Uterus (tissue), 4 donors: ENCODE measurements at places on chromosomes 6 and 20. TPM values are rescaled to one million over a fixed set of nuclear protein-coding genes. Genes with fewer than 3 reads are reported as not detected.
A peak's percentile ranks its signal among the peaks of the same experiment; 100 is the strongest.

- peak; percentile 24 for DNase-seq
Measured at GRCh38 chr6:81172056-81172740, 580.3 kb downstream of the TENT5A start.

The EPPIN gene
- total RNA-seq: not detected

DNA sequence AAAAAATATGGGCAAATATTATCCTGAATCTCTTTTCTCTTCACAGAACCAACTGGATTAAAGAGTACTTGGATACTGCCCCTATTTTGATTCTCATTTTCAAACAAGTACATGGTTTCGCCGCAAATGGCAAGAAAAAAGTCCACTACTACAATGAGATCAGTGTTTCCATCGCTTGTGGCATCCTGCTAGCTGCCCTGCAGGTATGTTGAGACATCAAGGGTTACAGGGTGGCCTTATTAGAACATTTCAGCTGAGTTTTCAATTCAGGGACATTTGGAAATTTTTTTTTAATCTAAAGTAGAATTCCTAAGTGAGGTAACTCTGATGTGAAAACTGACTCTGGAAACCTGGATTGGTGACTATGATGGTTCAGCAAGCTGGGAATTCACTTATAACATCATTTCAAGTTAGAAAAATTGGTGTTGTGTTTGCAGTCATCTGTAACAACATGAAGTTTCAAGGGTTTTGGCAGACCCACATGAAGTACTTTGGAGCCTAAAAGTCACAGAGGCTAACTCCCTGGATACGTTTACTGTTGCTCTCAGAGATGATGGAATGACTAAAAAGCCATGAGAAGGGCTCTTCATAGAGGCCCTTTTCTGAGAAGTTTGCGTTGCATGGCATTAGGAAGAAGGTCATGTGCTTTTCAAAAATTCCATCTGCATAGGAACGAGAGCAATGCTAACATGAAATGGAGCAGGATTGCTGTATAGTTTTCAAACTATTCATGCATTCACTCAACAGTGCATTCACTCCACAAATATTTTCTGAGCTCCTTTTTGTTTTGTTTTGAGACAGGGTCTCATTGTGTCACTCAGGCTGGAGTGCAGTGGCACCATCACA is 25.5 kb downstream of the IYD start:
- DNase-seq: no peak

DNA sequence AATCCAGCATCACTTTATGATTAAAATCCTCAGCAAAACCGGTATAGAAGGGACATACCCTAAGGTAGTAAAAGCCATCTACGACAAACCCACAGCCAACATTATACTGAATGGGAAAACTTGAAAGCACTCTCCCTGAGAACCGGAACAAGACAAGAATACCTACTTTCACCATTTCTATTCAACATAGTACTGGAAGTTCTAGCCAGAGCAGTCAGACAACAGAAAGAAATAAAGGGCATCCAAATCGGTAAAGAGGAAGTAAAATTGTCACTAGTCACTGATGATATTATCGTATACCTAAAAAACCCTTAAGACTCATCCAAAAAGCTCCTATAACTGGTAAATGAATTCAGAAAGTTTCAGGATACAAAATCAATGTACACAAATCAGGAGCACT is 33.3 kb downstream of the BLOC1S5 start:
- no peak for DNase-seq

DNA sequence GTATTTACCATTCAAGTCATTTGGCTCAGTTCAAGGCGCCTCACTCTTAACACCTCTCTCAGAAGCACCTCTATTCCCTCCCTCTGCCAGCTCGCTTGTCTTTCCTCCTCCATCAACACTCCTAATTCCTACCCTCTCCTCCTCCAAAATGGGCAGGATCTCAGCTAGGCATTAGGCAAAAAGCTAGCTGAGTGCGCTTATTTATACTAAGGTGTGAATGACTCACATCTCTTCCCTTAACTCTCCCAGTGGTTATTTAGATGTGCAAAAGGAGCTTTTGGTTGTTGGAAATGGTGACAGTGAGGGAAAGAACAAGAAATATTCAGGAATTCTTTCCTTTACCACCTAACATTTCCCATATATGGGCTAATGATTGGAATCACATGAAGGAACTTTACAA is 29.1 kb downstream of the PACSIN1 start:
- no peak for DNase-seq

- DNase-seq: no peak
Measured at GRCh38 chr20:48772183-48772976, 55.4 kb downstream of the PREX1 start.

The TFAP2C gene
- total RNA-seq: 1.1 TPM

DNA sequence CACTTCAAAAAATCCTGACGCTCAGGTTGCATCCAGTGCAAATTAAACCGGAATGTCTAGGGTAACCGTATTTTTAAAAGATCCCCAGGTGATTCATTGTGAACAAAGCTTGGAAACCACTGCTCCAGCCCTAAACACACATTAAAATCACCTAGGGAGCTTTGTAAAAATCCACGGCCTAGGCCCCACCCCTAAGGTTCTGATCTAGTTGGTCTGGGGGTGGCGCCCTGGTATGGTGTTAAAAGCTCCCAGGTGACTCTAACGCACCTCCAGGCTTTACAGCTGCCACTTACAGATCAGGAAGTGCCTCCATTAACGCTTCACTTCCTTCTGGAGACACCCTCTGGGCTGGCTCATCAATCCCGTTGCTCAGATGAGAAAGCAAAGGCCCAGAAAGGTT is 92.2 kb downstream of the GRM4 start:
- DNase-seq: no peak
